HCEC 1CT (cell line): ENCODE measurements at places on chromosomes 1 and 21.

DNA sequence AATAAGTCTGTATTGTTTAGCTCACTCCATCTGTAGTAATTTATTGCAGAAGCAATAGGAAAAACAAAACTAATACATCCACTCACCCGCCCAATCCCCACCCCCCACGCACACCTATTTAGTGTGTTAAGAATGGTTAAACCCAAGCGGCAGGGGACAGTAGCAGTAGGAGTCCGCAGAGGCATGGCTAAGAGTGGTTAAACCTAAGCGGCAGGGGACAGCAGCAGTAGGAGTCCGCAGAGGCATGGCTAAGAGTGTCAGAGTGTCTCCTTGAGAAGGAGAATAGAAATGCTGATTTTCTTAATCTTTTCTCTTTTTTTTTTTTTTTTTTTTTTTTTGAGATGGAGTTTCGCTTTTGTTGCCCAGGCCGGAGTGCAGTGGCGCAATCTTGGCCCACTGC is 34.8 kb upstream of the TMPRSS2 start:
- DNase-seq: no peak

GRCh38 chr1:159889821-159890252 is 10.1 kb downstream of the CFAP45 start:
- peak; percentile 96 for DNase-seq

- no peak for DNase-seq
Observed at GRCh38 chr1:106620521-106620954, 435.9 kb upstream of the PRMT6 start.

- DNase-seq: no peak
Observed at GRCh38 chr1:34762474-34763141, 3.1 kb downstream of the GJB4 start.

- DNase-seq: peak; percentile 75
Observed at GRCh38 chr1:241627453-241628259, 12.5 kb downstream of the CHML start.

DNA sequence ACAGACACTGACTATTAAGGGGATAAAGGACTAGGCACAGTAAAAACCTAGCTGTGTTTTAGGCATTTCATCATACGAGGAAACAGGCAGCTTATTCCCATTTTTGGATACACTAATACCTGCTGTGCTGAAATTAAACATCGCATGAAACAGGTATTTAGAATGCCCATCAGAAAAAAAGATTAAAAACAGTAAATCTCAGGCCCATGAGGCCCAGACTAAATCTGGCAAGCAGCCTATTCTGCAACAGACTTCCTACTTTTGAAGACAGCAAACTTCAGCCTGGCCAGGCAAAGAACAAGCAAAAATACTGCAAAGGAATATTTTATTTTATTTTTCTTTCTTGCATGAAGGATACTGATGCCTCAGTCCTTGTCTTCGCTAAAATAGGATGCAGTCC is 240.2 kb downstream of the LMO4 start:
- DNase-seq: no peak

DNA sequence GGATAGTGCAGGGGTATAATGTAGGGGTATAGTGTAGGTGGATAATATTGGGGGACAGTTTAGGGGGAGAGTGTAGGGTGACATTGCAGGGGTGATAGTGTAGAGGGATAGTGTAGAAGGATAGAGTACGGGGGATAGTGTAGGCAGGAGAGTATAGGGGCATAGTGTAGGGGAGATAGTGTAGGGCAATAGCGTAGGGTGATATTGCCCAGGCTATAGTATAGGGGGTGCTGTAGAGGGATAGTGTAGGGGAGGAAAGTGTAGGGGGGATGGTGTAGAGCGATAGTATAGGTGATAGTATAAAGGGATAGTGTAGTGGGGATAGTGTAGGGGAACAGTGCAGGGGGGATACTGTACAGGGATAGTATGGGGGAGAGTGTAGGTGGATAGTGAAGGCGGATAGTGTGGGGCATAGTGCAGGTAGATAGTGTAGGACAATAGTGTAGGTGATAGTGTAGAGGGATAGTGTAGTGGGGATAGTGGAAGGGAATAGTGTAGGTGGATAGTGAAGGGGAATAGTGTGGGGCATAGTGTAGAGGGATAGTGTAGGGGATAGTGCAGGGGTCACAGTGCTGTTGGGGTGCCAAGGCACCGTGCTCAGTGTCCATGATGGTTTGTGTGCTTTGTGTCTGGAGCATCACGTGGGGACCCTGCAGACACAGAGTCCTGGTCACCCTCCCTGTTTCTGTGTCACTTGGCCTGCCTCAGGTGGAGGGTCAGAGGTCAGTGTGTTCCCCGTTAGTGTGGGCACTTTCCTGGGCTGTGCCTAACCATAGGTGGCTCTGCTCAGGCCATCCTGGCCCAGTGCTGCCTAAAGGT is 10.5 kb upstream of the ARF1 start:
- no peak for DNase-seq

DNA sequence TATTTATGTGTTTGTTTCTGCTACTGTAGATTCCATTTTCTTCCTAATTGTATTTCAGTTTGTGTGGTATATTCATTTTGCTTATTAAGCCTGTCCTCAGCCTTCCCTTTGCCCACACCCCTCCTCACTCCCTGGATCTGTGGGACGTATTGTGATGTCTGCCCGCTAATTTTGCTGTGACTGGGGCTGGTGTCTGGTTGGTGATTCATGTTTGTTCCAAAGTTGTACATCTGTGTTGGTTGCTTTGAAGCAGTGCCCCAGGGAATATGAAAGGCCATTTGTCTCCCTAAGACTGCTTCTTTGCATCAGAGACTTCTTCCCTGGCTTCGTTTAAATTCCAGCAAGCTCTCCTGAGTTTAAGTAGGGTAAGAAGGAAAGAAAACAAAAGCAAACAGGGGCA is 289.5 kb upstream of the SGIP1 start:
- no peak for DNase-seq

- DNase-seq: no peak
Observed at GRCh38 chr1:29900712-29901111, 664.4 kb downstream of the PTPRU start.

- no peak for DNase-seq
Observed at GRCh38 chr1:231933711-231934626, 307.4 kb downstream of the DISC1 start.

GRCh38 chr1:167599957-167600581 is 30.0 kb upstream of the RCSD1 start:
- DNase-seq: peak; percentile 35

DNA sequence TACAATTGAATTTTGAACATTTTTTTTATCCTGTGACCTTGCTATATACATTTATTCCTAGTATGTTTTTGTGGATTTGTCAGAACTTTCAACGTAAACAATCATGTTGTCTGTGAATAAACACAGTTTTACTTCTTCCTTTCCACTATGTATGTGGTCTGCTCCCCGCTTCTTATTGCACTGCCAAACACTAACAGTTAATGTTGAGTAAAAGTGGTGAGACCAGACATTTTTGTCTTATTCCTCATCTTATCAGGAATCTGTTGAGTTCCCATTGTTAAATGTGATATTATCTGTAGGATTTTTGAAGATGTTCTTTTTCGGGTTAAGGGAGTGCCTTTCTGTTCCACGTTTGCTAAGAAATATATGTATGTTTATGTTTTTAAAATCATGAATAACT is 45.9 kb downstream of the CAMSAP2 start:
- DNase-seq: peak; percentile 40

GRCh38 chr1:172885411-172885810 is 165.3 kb downstream of the TNFSF18 start:
- peak; percentile 48 for DNase-seq

DNA sequence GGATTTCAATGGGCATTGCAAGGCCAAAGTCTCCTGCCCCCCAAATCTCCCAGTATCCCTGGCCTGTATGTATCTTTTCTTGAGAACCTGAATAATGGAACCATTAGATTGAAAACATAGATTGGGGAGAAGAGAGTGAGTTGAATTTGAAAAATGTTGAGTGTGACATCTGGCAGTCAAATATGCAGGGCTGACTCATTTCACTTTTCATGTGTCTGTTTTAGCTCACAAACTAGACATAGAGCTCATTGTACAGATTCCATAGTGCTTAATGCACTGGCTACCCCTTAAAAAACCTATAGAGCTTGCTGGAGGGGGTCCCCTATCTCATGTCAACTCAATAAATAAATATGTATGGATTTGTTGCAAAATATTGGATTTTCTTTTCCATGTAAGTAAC is 30.8 kb downstream of the DDR2 start:
- peak; percentile 54 for DNase-seq

DNA sequence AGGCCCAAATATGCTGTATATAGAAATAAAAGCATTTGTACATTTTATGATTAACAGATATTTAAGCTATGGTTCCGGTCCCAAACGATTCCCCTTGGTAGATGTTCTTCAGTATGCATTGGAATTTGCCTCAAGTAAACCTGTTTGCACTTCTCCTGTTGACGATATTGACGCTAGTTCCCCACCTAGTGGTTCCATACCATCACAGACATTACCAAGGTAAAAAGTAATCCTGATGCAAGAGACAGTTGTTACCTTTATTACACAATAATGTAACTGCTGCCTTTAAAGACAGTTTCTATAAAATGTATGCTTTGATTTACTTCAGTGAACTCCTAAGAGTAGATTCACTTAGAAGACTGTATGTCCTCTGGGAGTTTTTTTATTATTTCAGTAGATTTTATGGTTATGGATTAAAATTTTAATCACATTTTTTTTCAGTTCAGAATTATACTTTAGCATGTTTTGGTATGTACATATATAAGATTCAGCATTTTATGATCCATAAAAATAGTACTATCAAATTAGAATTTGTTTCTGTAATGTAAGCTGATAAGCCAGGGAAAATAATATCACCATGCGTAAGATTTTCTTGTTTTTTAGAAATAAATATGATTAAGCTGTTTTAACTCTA is 96.5 kb downstream of the USP25 start:
- peak; percentile 51 for DNase-seq

- DNase-seq: no peak
Observed at GRCh38 chr1:95201905-95202304, 32.1 kb upstream of the RWDD3 start.

DNA sequence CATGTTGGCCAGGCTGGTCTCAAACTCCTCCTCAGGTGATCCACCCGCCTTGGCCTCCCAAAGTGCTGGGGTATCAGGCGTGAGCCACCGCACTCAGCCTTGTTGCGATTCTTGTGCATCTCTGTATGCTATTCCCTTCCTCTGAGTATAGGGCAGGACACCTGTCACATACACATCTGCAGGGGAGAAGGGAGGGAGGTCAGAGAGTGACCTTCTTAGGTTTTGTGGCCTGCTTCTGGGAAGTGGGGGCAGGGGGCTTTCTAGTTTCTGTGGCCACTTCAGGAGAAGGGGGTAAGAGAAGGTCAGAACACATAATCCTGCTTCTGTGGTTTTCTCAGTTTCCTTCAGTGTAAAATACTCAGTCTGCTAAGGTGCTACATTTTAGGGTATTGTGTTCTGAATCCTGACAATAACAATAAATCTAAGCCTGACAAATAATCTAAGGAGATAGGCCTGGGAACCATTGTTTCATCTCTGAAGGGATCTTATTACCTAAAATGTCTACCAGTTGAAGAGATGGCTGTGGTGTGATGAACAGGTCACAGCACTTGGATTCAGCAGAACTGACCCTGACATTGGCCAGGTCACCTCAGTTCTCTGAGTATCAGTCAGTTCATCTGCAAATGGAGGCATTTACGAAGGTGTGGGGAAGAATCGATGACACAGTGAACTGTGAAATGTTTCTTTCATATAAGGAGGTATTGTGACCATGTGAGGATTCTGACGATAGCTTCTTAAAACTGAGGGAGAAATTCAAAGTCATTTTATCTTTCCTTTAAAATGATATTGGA is 212.6 kb upstream of the L1TD1 start:
- no peak for DNase-seq

GRCh38 chr1:8026976-8027747 is 1.1 kb upstream of the ERRFI1 start:
- DNase-seq: peak; percentile 82

DNA sequence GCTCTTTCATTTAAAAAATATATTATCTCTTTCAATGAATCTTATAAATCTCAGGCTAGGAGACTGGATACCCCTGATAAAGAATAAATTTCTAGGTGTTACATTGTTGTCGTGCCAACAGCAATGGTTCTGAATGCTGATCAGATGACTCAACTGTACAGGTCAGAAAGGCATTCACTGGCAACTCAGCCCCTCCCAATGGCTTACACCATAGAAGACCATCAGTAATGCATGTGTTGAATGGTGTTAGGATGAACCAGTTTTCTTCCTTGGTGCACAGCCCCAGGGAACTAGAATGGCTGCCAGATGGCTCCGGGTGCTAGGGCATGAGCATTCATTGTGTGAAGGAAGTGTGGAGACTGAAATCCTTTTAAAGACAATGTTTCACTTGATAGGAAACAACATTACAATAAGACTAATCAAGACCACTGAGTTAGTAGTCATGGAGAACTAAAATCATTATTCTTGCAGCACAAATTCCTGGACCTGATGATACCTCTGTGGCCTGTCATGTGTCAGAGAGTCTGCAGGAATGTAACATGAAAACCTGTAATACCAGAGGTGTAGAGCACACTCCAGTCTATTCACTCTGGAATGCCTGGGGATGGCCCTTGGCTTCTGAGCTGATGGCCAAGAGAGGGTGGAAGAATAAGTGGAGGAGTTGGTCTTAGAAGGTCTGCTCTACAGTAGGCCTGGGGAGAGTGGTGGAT is 187.7 kb upstream of the LMO4 start:
- DNase-seq: peak; percentile 18

GRCh38 chr1:100585786-100586185 is 47.8 kb downstream of the GPR88 start:
- DNase-seq: no peak

GRCh38 chr1:179105393-179105792 is 23.5 kb downstream of the TOR3A start:
- DNase-seq: no peak

DNA sequence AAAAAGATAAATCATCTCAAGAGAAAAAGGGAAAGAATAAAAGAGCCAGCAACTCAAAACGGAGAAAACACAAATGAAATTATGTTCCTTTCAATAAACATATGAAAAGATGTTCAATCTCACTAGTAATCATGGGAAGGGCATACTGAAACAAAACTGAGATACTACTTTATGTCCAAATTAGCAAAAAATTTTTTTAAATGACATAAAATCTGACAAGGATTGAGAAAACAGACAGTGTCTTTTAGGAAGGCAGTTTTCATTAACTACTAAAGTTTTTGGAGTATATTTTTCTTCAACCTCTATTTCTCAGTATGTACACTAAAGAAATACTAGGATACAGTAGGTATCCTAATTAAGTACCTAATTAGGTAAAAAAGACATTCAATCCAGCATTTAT is 73.3 kb downstream of the ARID4B start:
- no peak for DNase-seq
